Endothelial cell of umbilical vein (primary cell): ENCODE measurements at places on chromosomes 4 and X. TPM values are rescaled to one million over a fixed set of nuclear protein-coding genes. Genes with fewer than 3 reads are reported as not detected.

DNA sequence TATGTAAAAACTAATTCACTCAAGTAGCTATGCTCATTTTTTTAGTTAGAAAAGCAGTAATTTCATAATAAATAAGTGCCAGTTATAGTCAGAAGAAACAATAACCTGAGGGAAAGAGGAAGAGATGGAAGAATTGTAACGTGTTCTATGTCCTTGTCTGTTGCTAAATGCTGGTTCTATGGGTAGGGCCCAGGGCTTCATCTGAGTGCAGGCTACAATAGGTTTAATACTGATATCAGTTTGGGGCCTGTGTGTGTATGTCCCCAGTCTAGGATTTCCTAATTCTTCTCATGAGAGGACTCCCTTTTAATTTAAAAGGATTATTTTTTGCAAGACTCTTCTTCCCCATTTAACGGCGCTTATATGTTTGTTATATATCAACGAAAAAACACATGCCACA lies 3.3 kb upstream of the EREG start:
- no peak for DNase-seq

OPHN1 gene
- total RNA-seq = 6.2 and 6.7 TPM in 2 replicates

- no peak for DNase-seq
Observed at GRCh38 chrX:106672527-106672926, 54.0 kb upstream of the RNF128 start.

DNA sequence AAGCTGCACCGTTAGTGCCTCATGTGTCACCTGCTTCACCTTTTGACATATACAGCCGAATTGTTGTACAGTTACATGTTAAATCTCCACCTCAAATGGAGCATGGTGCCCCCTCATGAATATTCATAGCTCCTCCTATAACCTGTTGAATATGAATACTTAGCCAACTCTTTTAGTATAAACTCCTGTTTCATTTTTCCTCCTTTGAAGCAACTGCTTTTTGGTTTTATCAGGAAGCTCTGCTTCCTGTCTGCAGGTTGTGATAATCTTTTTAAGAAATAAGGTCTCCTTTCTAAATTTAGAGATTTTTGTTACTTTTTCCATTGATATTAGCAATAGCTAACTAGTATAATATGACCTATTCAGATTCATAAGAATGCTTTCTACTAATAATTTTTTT lies 1429.2 kb upstream of the AGA start:
- no peak for DNase-seq

DNA sequence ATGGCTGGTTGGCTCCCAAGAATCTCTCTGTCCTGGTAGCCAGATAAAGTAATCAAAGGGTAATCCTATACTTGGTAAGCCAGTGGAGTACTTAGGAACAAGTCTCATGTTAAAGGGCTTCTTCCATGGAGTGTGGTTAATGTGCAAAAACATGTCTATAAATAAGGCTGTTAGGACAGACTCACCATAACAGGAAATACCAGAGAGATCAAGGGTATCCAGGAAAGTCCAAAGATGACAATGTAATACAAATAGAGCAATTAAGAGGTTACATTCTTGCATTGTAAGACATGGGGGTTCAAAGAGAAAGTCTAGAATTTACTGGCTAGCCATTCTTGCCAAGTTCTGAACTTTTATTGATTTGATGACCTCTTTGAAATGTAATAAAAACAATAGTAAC lies 61.9 kb upstream of the ZCCHC13 start:
- DNase-seq = peak; percentile 83

GRCh38 chr4:41213625-41214135 lies 662 bp downstream of the APBB2 start:
- DNase-seq = no peak
